MG63 (cell line): ENCODE measurements at places on chromosomes 7 and 10.

DNA sequence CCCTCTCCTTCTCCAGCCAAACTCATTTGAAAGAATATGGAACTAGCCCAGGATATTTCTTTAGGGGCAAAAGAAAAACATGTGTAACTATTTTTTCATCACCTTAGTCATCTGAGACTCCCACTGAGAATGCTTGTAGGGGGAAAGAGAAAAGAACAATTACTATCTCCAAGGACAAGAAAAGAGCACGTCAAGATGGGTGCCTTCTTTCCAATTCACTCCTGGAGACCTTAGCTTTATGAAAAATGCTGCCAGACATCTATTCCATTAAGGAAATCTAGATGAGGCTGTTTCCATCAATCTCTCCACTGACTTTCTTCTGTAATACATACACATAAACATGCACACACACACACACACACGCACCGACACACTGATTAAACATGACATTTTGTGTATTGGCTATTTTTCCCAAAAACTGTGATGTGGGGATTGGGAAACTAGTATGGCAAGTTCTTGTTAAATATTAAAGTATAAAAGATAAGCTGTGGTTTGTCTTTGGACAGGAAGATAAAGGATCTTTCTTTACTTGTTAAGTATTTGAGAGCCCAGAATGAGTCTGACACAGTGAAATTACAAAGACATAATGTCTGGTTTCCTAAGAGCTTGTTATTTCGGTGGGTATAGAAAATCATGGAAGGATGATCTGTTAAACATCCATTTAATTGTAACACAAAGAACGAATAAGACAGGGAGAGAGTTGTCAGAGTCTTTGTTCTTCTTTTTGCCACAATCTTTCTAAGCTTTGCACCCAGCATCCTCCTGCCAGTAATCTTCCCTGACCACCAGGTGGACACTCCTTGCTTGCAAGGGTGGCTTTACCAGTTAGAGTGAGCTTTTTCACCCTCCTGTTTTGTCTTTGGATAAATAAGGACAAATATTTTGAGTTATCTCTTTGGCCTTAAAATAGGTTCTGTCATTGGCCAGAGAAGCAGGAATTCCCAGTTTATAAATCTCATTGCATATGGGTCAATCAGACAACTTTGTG, 177.3 kb upstream of the TMEM72 start:
- no peak for DNase-seq

GRCh38 chr7:32206987-32207386, 136.8 kb upstream of the PDE1C start:
- DNase-seq, result peak; percentile 9

DNA sequence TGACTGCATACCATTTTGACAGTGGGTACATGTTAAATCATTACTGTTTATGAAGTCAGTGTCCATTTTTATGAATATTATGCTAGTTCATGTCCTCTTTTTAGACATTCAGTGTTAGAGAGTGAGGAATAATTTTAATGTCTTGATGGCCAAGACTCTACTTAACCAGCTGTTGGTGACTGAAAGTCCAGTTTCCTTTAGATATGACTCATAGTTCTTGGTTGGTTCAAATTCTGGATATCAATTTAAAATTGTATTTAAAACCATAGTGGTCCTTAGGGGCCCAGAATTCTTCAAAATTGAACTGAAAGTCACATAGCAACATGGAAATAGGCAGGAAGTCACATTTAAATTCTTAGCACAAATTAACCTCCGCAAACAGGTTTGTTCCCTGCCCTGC, 196.5 kb upstream of the PRPS1L1 start:
- no peak for DNase-seq

DNA sequence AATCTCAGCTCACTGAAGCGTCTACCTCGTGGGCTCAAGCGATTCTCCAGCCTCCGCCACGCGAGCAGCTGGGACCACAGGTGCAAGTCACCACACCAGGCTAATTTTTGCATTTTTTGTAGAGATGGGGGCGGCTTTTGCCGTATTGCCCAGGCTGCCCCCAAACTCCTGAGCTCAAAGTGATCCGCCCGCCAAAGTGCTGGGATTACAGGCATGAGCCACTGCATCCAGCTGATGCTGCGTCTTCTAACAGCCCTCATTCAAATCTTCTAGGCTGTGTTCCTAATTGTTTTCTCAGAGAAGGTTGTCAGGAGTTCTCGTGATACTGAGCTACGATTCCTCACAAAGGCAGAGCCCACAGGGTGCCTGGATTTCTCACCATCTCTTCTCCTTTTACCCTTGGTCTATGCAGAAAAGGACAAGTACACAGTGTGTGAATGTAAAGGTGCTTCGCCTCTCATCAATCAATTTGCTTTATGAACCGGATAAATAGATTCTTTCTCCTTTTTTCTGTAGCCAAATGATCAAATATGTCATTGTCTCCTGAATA, 247.3 kb upstream of the PTN start:
- DNase-seq, result no peak

DNA sequence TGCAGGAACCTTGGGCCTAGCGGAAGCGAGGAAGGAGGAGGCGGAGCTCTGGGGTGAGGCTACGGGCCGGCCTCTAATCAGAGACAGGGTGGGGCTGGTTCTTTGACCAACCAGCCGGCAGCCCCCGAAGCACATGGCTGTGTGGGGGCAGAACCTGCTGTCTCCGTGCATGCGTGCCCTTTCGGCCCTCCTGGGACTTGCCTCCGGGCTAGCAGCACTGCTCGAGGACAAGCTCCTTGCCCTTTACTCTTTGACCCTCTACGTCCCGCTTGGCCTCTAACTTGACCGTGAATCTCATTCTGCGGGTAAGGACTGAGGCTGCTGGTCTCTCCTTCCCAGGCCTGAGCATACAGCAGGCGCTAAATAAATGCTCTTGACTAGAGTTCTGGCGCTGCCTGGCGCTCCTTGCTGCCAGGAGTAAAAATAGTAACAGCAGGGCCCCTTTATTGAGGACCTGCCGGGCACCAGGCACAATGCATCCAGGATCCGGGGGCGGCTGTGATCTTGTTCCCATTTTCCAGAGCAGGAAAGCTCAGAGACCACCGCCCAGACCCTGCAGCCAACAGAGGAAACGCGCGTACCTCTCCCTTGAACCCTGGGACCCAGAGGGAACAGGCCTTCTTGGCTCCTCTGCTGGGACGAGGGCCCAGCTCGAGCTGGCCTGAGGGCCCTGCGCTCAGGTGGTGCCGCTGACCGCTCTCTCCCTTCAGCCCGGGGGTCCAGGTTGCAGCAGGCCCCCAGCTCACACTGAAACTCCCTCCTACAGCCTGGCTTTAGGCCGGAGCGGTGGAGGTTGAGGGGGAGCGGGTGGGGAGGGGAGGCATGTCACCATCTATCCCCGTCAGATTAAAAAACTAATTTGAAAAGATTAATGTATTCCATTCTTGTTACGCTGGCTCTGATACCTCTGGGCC, 2.7 kb upstream of the COMTD1 start:
- no peak for DNase-seq

GRCh38 chr10:124992462-124993344, 50.8 kb downstream of the ZRANB1 start:
- peak; percentile 73 for DNase-seq

DNA sequence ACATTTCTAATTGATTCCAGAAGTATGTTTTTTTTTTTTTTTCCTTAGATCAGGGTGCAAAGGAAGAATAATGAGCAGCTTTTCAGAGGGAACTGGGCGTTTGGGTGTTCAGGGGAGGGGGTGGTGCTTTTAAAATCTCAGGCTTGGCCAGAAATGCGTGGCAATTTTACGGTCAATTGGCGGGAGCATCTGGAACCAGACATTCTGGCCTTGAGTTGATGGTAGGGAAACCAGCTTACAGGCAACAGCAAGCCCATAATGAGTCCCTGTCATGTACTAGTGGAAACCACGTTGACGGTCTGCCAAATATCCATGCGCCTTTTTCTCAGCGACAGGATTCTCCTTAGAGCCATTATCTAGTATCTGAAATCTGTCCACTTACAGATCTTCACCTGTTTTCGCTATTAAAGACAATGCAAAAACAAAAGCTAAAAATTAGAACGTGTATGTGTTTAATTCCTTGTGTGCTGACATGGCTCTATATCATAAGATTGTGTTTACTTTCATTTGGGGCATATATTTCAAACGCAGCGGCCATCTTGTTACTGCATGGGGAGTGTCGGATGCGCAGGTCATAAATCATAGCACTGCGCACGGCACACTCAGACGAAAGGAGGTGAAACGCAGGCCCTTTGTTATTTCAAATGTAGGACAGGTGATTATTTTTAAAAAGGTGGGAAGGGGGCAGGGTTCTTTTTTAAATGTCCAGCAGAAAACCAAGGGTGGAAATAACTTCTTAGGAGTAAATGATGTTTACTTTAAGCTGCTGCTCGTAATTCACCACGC, 209.2 kb downstream of the AGMO start:
- no peak for DNase-seq

DNA sequence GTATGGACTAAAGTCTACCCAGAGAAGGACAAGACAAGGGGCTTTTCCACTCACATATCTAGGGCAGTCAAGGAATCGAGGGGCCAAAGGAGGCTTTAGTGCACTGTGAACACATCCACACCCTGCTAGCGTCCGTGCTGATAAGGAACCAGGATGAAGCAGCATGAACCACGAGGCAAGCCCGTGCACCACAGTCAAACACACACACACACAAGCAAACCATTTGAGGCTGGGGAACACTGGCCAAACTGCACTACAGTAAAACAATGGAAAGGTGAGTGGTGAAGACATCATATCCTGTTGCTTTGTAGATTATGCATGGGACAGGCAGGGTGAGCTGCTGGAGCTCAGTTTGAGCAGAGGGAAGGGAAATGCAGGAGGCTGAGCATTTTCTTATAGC, 177.4 kb upstream of the CDCA7L start:
- DNase-seq, result no peak

GRCh38 chr7:108985037-108985436, 415.4 kb downstream of the DNAJB9 start:
- DNase-seq, result no peak

- DNase-seq, result no peak
These were observed 212.9 kb downstream of the SNX10 start for GRCh38 chr7:26504411-26505120.

DNA sequence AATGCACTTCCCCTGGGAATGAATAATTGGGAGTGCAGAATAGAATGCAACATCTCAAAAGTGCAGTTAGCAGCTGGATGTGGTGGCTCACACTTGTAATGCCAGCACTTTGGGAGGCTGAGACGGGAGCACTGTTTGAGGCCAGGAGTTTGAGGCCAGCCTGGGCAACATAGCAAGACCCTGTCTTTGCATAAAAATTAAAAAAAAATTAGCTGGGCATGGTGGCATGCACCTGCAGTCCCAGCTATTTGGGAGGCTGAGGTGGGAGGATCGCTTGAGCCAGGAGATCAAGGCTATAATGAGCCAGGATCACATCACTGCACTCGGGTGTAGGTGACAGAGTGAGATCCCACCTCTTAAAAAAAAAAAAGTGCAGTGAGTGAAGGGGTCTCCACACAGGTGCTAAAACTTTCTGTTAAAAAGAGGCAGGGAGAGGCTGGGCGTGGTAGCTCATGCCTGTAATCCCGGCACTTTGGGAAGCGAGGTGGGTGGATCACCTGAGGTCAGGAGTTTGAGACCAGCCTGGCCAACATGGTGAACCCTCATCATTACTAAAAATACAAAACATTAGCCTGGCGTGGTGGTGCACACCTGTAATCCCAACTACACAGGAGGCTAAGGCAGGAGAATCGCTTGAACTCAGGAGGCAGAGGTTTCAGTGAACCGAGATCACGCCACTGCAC, 13.5 kb upstream of the ZMIZ1 start:
- DNase-seq, result no peak

DNA sequence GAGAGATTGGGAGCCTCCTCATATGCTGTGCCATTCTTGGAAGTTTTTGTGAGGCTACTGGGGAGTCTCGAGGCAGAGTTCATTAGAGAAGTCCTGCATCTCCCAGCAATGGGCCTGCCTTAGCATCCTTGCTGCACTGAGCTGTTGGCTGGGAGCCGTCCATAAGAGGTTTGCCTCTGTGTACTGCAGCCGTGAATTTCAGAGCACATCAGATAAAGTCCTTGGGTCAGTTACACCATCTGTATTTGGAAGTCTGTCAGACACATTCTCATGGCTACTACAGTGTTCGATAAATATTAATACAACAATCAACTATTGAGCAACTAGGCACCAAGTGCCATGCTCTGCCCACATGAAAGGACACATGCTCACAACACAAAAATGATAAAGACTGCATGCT, 100.5 kb upstream of the SEC61G start:
- DNase-seq, result no peak

GRCh38 chr7:6444516-6445269, 3.1 kb downstream of the DAGLB start:
- no peak for DNase-seq

DNA sequence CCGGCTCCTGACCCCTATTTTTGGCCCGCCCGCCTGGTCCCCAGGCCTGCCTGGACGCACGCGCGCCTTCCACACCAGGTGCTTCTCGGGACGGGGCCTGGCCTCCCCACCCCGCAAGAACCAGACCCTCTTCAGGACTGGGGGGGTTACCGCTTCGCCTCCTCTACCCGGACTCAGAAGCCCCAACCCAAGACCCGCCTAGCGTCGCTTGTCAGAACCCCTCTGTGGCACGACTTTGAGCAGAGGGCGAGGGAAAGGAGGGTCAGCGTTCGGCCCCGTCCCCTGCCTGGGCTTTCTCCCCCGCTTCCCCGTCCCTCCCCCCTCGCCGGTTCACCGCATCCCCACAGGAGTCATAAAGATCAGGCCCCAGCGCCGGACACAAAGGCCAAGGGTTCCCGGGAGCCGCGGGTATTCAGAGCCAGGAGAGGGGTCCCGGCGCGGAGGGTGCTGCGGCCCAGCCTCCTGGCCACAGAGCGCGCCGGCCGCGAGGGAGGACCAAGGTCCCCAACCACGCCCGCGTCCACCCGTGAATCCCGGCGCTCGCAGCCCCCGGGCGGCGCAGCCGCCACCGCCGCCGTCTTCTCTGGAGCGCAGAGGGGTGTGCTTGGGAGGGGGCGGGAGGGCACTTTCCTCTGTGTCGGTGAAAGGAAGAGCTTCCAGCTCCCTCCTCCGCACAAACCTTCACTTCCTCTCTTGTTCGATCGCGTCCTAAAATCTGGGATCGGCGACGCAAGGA, 351.9 kb downstream of the DNAJB6 start:
- no peak for DNase-seq

GRCh38 chr7:110397927-110398660, 692.8 kb upstream of the LRRN3 start:
- no peak for DNase-seq

GRCh38 chr7:114478384-114478783, 63.8 kb downstream of the FOXP2 start:
- DNase-seq, result no peak

- DNase-seq, result no peak
These were observed 19.5 kb downstream of the C10orf67 start for GRCh38 chr10:23325132-23325531.

DNA sequence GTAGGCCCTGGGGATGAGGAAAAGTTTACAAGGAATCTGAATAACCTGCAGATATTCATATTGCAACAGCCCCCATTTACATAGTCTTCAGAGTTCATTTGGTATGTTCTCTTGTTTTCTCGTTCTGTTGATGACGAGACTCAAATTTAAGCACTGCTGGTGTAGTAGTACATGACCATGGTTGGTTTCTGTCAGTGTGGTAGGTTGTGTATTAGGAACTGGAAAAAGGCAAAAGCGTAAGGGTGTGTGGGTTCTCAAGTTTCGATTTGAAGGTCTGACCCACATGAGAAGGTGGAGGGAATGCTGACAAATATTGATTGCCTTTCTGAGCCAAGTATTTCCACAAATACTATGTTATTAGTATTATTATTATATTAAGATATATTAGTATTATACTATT, 151.7 kb downstream of the AUTS2 start:
- no peak for DNase-seq
